ENCODE measurements at places on chromosomes 2 and 18. TPM values are rescaled to one million over a fixed set of nuclear protein-coding genes. Genes with fewer than 3 reads are reported as not detected.

DCTN1 gene
- total RNA-seq, result 40.9 TPM

LTBP1 gene
- total RNA-seq, result 57.6 TPM

MLPH gene
- 22.6 TPM for total RNA-seq

IKZF2 gene
- 3.9 TPM for total RNA-seq

CTAGE1 gene
- not detected for total RNA-seq

- H3K36me3 ChIP-seq, result no peaks in the 10 kb centered on the region
- no peak overlapping the region for H3K27ac ChIP-seq
- no peak overlapping the region for H3K4me3 ChIP-seq
- no peak for DNase-seq
- no peaks in the 10 kb centered on the region for H3K4me1 ChIP-seq
Observed at GRCh38 chr2:17822445-17823117, 6.3 kb downstream of the MSGN1 start.

DNA sequence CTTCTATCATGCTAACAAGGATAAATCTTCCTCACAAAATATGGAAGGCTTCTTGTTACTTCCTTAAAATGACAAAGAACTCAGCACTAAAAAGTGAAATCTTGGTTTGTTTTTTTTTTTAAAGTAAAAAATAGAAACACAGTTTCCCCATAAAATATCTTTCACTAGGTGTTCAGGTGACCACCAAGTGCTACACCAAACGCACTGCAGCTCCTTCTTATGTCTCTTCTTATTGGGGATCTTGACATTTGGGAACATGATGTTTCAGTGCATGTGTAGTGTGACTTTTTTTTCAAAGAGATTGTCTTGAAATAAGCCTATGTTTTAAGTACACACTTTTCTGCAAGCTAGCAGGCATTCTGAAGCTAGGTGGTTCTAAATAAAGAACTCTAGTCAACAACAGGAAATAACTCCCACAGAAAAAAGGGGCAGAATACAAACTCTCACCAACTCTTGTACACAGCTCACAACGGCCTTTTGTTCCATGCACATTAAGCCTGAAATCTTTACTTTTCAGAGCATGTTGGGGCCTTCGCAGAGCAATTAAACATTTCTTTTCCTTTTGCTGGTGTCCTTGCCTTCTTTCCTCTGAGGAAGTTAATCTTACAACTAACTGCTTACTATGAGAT, 13.2 kb upstream of the SERTAD2 start:
- no peak for DNase-seq
- no peaks in the 10 kb centered on the region for H3K27me3 ChIP-seq
- H3K36me3 ChIP-seq, result no peaks in the 10 kb centered on the region
- no peaks in the 10 kb centered on the region for H3K4me1 ChIP-seq
- H3K27ac ChIP-seq, result no peak overlapping the region

DNA sequence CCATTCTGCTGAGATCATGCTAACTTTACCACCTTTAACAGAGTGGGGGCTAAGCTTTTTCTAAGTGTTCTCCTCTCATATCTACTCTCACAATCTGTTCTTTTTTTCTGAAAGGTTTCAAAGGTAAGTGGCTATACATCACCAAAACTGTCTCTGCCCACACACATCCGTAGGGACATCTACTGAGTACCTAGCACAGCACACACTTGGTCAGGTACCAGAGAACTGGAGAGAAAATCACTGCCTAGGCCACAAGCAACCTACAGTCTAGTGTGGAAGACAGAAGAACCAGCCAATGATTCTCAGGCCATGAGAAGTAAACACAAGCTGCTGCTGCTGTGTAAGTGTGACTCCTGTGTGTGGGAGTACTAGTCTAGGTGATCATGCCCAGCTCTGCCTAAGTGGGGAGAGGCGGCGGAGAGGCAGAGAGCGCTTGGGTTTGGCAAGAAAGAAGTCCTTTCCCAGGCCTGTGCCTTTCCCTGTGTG, 176.1 kb upstream of the ZFP36L2 start:
- no peak overlapping the region for H3K4me3 ChIP-seq
- H3K27ac ChIP-seq, result no peak overlapping the region
- peaks cover 3% of the 10 kb centered on the region for H3K4me1 ChIP-seq
- H3K36me3 ChIP-seq, result no peaks in the 10 kb centered on the region

- H3K27me3 ChIP-seq, result no peaks in the 10 kb centered on the region
- DNase-seq, result no peak
- H3K36me3 ChIP-seq, result no peaks in the 10 kb centered on the region
- no peaks in the 10 kb centered on the region for H3K4me1 ChIP-seq
- H3K4me3 ChIP-seq, result no peak overlapping the region
- H3K27ac ChIP-seq, result no peak overlapping the region
Observed at GRCh38 chr2:139067874-139068273, 287.7 kb upstream of the NXPH2 start.

DNA sequence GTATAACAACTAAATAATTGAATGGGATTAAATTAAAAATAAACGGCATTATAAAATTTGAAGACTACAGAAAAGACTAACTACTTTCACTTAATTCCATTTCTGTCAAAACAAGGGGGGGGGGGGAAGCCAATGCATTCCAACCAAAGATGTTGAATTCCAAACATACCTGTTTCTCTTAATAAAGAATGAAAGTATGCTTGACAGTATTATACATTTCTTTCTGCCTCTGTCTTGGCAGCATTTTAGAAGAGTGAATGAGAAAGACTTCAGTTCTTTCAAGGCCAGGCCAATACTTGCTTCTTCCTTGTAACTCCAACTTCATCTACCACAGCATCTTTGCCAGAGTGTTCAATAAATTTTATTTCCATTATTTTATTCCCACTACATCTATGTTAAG, 65.9 kb downstream of the PDE11A start:
- H3K27ac ChIP-seq, result no peak overlapping the region
- H3K4me3 ChIP-seq, result no peak overlapping the region
- no peak for DNase-seq
- no peaks in the 10 kb centered on the region for H3K4me1 ChIP-seq

DNA sequence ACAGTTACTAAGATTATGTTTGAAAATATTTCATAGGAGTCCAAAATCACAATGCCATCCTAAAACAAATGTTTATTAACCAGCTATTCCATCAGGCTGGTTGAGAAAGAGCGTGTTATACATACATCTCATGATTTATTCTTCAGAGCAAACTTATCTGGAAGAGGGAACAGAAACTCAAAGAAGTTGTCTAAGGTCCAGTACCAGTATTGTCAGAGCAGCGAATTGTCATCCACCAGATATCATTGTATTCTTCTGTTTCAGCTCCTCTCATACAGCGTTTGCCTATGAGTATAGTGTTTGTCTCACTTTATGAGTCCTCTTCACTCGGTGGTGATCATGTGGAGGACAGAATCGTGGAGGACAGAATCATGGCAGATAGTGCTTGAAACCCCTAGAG, 238.2 kb downstream of the OSR1 start:
- no peaks in the 10 kb centered on the region for H3K27me3 ChIP-seq
- DNase-seq, result no peak
- H3K36me3 ChIP-seq, result no peaks in the 10 kb centered on the region
- no peak overlapping the region for H3K27ac ChIP-seq
- no peaks in the 10 kb centered on the region for H3K4me1 ChIP-seq

- no peak overlapping the region for H3K4me3 ChIP-seq
- no peaks in the 10 kb centered on the region for H3K4me1 ChIP-seq
- no peaks in the 10 kb centered on the region for H3K27me3 ChIP-seq
- DNase-seq, result no peak
- no peak overlapping the region for H3K27ac ChIP-seq
- no peaks in the 10 kb centered on the region for H3K36me3 ChIP-seq
Observed at GRCh38 chr18:48996901-48997463, 46.2 kb upstream of the SMAD7 start.

DNA sequence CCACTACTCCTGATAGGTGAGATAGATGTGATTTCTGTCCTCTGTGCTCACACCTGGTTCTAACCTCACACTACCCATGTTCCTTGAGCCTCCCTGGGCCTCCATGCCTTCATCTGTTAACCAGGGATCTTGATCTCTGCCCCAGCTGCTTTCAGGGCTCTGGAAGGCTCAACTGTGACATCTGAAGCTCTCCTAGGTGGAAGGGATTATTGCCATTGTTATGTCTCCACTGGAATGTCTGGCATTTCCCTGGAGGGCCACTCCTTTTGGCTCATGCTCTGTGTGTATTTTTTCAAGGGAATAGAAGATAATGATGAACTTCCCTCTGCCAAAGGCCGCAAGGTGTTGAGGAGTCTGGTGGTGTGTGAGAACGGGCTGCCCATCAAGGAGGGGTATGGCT, 41.2 kb downstream of the PCARE start:
- no peak overlapping the region for H3K27ac ChIP-seq
- H3K4me3 ChIP-seq, result no peak overlapping the region
- no peak for DNase-seq

GRCh38 chr2:105521616-105522015, 122.8 kb upstream of the FHL2 start:
- peak; percentile 0 for DNase-seq
- no peak overlapping the region for H3K4me3 ChIP-seq
- H3K27ac ChIP-seq, result no peak overlapping the region

- no peaks in the 10 kb centered on the region for H3K27me3 ChIP-seq
- H3K4me1 ChIP-seq, result peaks cover 3% of the 10 kb centered on the region
- no peak overlapping the region for H3K27ac ChIP-seq
- H3K4me3 ChIP-seq, result no peak overlapping the region
- no peak for DNase-seq
Observed at GRCh38 chr2:44537264-44537663, 175.5 kb downstream of the CAMKMT start.

GRCh38 chr2:159067971-159068370, 99.5 kb downstream of the TANC1 start:
- no peak overlapping the region for H3K4me3 ChIP-seq
- no peaks in the 10 kb centered on the region for H3K27me3 ChIP-seq
- H3K27ac ChIP-seq, result no peak overlapping the region
- H3K36me3 ChIP-seq, result no peaks in the 10 kb centered on the region
- H3K4me1 ChIP-seq, result no peaks in the 10 kb centered on the region

GRCh38 chr2:144466637-144467036, 53.3 kb downstream of the ZEB2 start:
- no peaks in the 10 kb centered on the region for H3K4me1 ChIP-seq
- no peaks in the 10 kb centered on the region for H3K36me3 ChIP-seq
- no peak overlapping the region for H3K27ac ChIP-seq
- no peaks in the 10 kb centered on the region for H3K27me3 ChIP-seq
- H3K4me3 ChIP-seq, result no peak overlapping the region
